ENCODE measurements at places on chromosomes 13 and 19.

DNA sequence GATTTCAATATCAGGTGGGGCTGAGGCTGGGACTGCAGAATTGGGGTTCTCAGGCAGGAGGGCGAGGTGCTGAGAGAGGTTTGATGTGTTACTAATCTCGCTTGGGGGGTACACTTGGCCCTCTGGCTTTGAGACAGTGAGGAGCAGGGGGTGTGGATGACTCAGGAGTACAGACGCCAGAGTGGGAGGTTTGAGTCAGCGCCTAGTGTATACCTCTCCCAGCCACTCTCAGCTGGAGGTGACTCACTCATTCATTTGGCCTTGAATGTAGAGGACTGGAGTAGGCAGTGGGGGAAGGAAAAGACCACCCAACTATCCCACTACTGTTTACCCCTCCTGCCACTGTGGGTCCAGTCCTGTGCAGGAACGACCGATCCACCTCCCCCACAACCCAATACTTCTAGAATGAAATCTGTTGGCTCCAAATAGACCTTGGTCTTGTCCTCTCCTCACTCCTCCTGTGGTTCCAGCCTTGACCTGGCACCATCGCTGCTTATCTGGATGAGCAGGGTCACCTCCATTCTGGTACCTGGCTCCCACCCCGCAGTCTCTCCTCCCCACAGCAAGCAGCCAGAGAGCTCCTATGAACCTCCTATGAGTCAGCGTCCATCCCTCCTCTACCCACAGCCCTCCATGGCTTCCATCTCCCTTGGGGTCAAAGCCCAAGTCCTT is 20.1 kb upstream of the ZNRF4 start:
- peak; percentile 69 for DNase-seq

GRCh38 chr19:2729943-2730818 is 9.0 kb upstream of the DIRAS1 start:
- DNase-seq: no peak

DNA sequence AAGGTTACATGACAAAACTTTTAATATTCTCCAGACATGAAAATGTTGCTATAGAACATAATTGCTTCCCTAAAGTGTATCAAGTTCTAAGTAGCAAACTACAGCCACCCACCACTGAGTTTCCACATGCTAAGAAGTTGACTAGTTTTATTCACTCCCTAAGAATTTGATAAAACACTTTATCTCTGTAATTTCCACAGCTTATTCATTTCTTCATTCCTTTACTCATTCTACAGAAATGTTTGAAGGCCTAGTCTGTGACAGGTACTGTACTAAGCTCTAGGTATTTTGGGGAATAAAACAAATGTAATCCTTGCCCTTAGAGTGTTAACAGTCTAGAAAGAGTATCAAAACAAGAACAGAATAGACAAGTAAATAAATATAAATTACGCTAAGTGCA is 101.8 kb upstream of the DIAPH3 start:
- no peak for DNase-seq

- no peak for DNase-seq
Measured at GRCh38 chr13:62908321-62908720, 1492.7 kb upstream of the PCDH20 start.

DNA sequence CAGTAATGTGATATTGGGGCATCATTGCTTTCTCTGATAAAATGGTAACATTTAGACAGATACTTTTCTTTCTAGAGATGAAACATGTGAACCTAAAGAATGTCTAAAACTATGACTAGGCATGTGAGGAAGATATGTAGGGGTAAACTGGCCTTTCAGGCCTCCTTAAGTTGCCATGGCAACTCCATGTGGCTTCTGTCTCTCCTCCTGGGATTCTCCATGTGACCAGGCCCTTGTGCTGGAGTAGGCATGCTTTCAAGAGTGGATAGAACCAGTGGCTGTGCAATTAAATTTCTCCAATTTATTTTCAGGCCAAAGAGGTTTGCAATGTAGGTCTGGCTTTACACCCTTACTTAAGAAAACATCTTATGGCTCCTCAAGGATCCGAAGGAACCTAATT is 130.8 kb downstream of the OLFM4 start:
- DNase-seq: no peak

DNA sequence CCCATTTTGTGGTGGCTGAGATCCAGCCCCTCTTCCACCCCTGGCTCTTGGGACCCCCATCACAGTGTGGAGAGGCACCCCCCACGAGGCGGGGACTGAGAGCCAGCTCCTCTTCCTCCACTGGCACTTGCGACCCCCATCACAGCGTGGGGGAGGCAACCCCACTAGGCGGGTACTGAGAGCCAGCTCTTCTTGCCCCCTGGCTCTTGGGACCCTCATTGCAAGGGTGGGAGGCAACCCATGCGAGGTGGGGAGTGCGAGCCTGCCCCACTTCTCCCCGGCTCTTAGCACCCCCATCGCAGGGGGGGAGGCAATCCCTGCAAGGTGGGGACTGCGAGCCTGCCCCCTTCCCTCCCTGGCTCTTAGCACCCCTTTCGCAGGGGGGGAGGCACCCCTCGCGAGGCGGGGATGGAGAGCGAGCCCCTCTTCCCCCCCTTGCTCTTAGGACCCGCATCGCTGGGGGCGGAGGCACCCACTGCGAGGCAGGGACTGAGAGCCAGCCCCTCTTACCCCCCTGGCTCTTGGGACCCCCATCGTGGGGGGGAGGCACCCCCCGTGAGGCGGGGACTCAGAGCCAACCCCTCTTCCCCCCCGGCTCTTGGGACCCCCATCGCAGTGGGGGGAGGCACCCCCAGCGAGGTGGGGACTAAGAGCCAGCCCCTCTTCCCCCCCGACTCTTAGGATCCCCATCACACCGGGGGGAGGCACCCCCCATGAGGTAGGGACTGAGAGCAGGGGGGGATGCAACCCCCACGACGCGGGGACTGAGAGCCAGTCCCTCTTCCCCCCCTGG is 364.6 kb upstream of the SPRY2 start:
- DNase-seq: no peak

GRCh38 chr13:34019870-34020269 is 201.9 kb downstream of the RFC3 start:
- no peak for DNase-seq

DNA sequence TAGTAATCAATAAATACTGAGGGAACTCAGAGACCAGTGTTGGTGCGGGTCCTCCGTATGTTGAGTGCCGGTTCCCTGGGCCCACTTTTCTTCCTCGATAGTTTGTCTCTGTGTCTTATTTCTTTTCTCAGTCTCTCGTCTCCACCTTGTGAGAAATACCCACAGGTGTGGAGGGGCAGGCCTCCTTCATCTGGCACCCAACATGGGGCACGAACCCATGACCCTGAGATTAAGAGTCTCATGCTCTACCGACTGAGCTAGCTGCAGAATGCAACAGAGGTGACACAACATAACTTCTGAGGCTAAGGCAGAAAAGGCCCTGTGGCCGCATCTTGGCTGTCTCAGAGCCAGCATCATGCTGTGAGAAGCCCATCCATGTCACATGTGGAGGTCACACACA is 5.3 kb upstream of the ZNF613 start:
- DNase-seq: peak; percentile 30

- DNase-seq: no peak
Measured at GRCh38 chr13:58306062-58306461, 674.5 kb downstream of the PCDH17 start.

- DNase-seq: no peak
Measured at GRCh38 chr13:57644106-57644505, 12.6 kb downstream of the PCDH17 start.

DNA sequence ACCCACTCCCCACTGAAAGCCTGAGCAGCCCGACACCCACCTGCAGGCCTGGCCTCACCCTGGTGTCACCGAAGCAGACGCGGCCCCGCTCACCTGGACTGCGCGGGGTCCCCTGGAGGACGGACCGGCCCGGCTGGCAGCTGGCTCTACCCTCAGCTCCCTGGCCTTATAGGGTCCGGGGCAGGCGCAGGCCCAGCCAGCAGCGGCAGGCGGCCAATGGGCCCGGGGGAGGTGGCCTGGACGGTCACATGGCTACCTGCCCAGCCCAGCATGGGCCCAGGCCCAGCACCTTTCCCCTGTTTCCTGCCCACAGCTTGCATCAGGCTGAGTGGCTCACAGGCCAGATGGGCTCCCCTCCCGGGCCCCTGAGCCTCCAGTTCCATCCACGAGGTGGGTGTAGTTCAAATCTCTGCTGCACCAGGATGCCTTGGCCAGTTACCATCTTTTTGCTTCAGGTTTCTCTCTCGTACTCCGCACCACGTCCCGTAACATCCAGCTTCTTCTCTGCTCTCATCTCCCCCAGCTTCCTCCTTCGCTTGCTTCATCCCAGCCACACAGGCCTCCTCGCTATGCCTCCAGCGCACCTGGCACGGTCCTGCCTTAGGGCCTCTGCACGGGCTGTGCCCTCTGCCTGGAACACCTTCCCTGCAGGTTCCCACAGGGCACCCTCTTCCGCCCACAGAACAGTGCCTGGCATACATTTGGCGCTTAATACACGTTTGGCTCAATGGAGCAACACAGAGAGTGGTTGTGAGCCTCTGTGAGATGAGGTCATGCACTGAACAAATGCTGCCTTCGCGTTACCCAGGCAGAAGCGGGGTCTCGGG is at the start of gene PLIN4:
Gene PLIN4, minus strand, starts transcription at position 142 of the 827 bp plus-strand sequence. CDS start 214 bp downstream, outside the sequence.
- DNase-seq: no peak

DNA sequence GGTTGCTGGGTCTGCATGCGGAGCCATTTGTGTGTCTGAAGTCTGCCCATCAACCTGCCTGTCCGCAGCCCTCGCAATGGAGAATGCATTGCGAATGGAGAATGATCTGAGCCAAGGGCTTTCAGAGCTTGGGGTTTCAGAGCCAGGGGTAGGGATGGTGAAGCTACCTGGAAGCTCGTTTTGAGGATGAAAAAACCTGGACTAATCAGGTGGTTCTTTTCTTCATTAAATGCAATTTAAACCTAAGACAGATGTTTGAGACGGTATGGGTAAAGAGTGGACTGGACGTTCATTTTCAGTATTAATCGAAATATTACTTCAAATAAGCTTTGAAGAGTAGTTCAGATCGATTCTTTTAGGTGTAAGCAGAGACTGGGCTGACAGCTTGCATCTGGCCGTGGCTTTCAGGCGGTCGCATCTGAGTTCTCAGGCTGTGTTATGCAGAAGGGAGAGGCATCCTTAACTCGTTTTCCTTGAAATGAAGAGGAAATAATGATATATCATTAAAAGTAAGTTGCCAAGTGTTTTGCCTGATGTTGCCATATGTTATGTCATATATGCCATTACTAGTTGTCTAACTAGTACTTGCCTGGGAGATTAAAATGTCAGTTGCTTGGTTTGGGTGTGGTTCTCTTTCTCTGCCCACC is 801 bp downstream of the MCF2L start:
- no peak for DNase-seq

DNA sequence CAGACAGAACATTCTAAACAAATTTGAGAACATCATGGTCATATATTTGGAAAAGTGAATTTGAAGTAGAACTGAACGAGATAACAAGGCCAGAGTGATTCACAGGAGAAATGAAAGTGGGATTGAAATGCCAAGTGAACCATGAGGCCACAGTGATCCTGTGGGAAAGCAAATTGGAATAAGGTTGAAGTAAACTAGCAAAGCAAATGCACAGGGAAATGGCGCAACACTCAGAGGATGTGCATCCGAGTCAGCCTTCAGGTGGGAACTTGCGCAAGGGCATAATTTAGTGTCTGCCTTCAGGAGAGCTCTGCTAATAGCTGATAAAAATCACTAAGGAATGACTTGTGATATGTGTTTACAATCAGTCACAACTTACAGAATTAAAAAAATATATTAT is 696.6 kb downstream of the LIG4 start:
- no peak for DNase-seq

GRCh38 chr19:29120466-29120865 is 92.5 kb downstream of the UQCRFS1 start:
- no peak for DNase-seq

GRCh38 chr19:33290956-33291622 is 11.2 kb downstream of the CEBPA start:
- DNase-seq: no peak

DNA sequence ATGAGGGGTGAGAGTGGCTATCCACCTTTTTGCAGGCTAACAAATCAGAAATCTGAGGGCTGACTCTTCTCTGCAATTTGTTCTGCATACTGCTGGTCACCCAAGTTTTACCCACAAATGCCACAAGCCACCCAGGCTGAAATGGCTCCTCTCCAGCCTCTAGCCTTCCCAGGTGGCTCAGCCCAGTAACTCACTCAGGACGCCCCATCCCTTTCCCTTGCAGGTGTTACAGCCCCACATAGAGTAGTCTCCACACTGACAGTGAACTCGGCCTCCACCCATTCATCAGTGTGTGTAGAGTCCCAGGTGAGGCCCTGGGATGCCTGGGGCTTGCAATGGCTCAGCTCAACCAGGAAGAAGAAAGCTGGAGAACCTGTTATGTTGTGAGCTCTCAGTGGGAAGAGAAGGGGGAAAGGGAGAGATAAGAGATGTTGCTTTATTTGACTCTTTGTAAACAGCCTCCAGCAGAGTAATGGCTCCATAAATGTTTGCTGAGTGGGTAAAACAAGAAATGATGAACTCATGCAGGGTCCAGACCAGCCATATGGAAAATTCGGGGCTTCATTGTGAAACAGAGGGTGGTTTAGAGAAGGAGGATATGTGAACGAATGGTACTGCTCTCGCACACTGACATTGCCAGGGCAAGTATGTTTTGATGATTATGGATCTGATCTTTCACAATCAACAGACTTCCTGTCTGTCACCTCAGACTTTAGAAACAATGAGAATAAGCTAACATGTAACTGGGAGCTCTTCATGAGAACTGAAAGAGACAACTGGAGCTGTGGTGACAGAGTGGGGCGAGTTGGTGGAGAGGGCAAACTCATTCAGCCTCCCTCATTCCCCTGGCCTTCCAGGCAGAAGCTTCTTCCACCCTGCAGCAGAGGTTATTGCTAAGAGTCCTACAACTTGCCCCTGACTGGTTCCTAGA is 74.2 kb upstream of the RFC3 start:
- no peak for DNase-seq

DNA sequence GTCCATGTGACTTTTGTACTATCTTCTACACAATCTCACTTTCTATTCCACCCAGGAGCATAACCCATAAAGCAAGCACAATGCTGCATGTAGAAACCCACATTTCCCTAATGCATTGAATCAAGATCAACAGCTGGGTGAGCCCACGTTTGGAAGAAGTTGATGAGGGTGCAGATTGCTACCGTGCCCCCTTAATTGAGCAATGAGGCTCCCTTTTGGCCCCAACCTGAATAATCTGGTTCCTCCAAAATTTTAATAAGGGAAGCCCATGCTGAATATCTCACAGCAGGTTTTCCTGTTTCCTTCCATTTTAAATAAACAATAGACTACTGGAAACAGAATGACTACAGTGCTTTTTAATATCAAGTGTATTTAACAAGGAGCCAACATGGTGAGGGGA is 403.6 kb upstream of the SGCG start:
- no peak for DNase-seq

DNA sequence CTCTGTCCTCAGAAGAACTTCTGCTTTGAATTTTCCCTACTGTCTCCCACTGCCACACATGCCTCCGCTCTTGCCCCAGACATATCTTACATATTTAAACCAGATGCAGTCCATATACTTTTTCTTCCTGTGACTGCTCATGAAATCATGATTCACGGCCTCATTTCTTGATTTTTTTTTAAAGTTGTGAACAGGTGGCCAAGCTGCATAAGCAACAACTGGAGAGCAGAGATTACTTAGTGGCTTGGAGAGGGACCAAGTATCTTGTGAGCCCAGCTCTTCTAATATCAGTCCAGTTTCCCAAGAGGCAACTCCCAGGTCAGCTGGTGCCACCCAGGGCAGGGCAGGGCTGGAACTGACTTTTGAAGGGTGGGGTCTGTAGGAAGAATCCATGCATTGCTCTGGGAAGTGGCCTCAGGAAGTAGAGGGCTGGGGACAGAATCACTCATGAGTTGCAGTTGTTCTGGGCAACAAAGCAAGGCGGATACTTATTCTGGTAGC is 152.4 kb downstream of the LMO7 start:
- no peak for DNase-seq

GRCh38 chr19:46211201-46211881 is 18.2 kb upstream of the IGFL1 start:
- DNase-seq: no peak

All from stimulated activated naive CD8-positive, alpha-beta T cell treated with anti-CD3 and anti-CD28 coated beads, Interleukin-15, Interleukin-2, amounts not matched to agents 100 U/mL and 50 U/mL, for 24 hours (primary cell).